ENCODE measurements at places on chromosomes 2 and 18. TPM values are rescaled to one million over a fixed set of nuclear protein-coding genes. Genes with fewer than 3 reads are reported as not detected.

SLC25A52 gene
- not detected for total RNA-seq

ABHD1 gene
- 0.27 TPM for total RNA-seq

TLX2 gene
- total RNA-seq, result not detected

RANBP2 gene
- 34.8 TPM for total RNA-seq

SERPINB11 gene
- total RNA-seq, result not detected

DLX1 gene
- total RNA-seq, result not detected

- peaks cover 24% of the 10 kb centered on the region for H3K36me3 ChIP-seq
- no peak overlapping the region for H3K4me3 ChIP-seq
- no peak for DNase-seq
- H3K27ac ChIP-seq, result peak overlapping the region; percentile 23
- H3K4me1 ChIP-seq, result no peaks in the 10 kb centered on the region
Observed at GRCh38 chr18:2908946-2909335, 62.1 kb downstream of the EMILIN2 start.

- no peak for DNase-seq
- no peak overlapping the region for H3K27ac ChIP-seq
- no peaks in the 10 kb centered on the region for H3K4me1 ChIP-seq
- no peaks in the 10 kb centered on the region for H3K27me3 ChIP-seq
- H3K36me3 ChIP-seq, result no peaks in the 10 kb centered on the region
Observed at GRCh38 chr2:235808366-235808765, 314.5 kb downstream of the AGAP1 start.

DNA sequence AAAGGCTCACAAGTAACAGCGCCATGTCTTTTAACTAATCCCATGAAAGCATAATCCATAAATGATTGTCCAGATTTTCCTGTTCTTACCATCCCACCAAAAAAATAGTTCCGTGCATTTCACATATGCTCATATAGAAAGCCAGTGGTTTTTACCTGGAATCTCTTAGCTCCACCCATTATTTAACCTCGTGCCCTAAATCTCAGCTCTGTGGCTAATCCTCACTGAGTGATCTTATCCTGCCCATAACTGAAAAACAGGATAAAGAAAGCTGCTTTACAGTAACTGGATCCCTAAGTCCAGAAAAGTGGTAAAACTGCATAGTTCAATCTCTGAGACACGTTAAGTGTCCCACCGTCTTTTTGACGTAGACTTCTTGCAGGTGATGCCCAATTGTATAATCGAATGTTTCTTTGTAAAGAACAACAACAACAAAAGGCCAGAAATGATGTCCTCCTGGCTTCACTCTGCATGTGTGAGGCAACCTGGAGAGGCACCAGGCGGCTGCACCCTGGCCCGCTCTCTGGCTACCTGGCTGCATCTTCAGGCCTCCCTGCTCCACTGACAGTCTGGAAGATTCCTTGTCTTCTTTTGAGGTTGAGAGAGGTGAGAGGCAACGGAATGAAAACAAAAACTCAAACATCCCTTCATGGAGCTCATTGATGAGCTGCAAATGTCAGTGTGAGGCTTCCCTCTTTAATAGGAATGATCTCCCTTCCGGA, 38.6 kb downstream of the FEZ2 start:
- peaks cover 4% of the 10 kb centered on the region for H3K4me1 ChIP-seq
- DNase-seq, result no peak
- peaks cover 4% of the 10 kb centered on the region for H3K36me3 ChIP-seq
- no peak overlapping the region for H3K4me3 ChIP-seq
- H3K27me3 ChIP-seq, result no peaks in the 10 kb centered on the region

GRCh38 chr2:233416199-233416598, 61.9 kb downstream of the DGKD start:
- no peaks in the 10 kb centered on the region for H3K36me3 ChIP-seq
- H3K27me3 ChIP-seq, result no peaks in the 10 kb centered on the region
- no peak overlapping the region for H3K27ac ChIP-seq
- no peak for DNase-seq
- H3K4me1 ChIP-seq, result peaks cover 24% of the 10 kb centered on the region
- no peak overlapping the region for H3K4me3 ChIP-seq

DNA sequence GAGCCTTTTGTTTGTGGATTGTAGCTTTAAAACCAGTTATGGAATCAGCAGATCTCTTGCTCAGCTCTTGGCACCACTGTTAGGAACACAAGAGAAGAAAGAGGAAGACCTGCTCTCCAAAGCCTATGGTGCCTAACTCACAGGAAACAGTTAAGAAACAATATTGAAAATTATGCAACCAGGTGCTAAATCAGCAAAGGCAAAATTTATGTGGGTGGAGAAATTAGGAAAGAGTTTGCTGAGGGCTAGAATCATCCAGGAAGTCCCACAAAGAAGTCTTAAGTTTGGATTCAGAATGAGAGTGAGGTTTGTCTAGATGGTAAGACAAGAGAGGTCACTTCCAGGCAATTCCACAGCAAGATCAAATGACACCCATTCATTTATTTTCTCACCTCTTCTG, 49.4 kb downstream of the AOX1 start:
- no peak overlapping the region for H3K27ac ChIP-seq
- H3K36me3 ChIP-seq, result no peaks in the 10 kb centered on the region
- no peaks in the 10 kb centered on the region for H3K4me1 ChIP-seq
- no peaks in the 10 kb centered on the region for H3K27me3 ChIP-seq

DNA sequence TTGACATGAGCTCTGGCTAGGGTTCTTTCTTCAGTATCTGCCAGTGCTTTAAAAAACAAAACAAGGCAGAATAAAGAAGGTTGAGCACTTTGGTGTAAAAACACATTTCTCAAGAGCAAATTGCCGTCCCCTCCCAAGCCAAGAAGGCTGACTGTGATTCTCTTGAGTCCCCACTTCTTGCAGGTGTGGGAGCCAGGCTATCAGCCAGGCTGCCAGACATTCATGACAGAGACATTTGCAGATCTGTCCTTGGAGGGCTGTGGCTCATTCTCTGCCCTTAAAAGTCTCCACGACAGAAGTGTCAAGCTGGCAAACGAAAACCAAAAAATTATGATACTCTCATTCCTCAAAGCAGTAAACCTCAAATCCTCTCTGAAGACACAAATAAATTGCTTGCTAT, 749.3 kb upstream of the HS6ST1 start:
- H3K27ac ChIP-seq, result no peak overlapping the region
- H3K36me3 ChIP-seq, result no peaks in the 10 kb centered on the region
- H3K4me1 ChIP-seq, result peaks cover 4% of the 10 kb centered on the region
- H3K27me3 ChIP-seq, result no peaks in the 10 kb centered on the region

DNA sequence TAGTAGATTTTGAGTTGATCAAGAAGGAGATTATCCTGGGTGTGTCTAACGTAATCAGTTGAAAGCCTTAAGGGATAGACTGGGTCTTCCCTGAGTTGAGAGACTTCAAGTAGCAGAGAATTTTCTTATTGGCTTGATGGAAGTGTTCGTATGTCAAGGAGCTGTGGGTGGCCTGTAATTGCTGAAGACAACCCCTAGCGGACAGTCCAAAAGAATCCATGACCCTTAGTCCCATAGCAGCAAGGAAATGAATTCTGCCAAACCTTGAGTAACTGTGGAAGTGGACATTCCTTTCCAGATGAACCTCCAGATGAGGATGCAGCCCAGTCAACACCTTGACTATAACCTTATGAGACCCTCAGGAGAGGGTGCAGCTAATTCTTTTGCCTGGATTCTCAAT, 786.3 kb downstream of the SOCS6 start:
- no peak overlapping the region for H3K27ac ChIP-seq
- H3K36me3 ChIP-seq, result no peaks in the 10 kb centered on the region
- no peaks in the 10 kb centered on the region for H3K4me1 ChIP-seq
- DNase-seq, result no peak

DNA sequence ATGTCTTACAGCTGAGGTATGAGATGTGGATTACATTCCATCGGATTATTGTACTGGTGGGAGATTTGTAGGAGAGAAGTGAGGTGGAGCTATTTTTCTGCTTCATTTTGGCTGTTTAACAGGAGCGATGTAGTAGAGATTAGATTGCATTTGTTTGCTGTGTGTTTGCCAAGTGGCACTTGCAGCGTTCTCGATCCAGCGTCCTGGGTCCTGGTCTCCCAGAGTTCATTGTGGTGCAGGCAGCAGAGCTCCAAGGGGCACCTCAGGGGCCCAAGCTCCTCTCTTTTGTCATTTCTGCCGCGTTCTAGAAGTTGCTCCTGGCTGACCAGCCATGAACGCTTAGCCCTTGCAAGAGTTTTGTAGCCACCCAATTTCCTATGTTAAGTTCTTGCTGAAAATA, 210.1 kb upstream of the APCDD1 start:
- no peaks in the 10 kb centered on the region for H3K27me3 ChIP-seq
- H3K4me1 ChIP-seq, result peaks cover 15% of the 10 kb centered on the region
- H3K27ac ChIP-seq, result no peak overlapping the region
- DNase-seq, result no peak

DNA sequence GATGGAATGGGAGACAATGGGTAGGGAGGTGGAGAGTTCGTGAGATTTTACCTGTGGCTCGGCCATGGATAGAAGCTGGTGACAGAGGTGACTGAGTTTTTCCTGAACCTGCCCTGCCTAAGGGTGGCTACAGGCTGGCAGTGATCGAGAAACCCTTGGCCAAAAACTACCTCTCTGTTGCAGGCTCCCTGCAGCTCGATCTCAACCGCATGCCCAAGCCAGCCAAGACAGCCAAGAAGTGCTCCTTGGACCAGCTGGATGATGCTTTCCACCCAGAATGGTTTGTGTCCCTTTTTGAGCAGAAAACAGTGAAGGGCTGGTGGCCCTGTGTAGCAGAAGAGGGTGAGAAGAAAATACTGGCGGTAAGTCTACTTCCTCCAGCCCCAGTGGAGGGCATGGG, 225.5 kb downstream of the DYSF start:
- no peaks in the 10 kb centered on the region for H3K4me1 ChIP-seq
- H3K36me3 ChIP-seq, result peaks cover 6% of the 10 kb centered on the region
- no peaks in the 10 kb centered on the region for H3K27me3 ChIP-seq
- no peak overlapping the region for H3K27ac ChIP-seq
- no peak overlapping the region for H3K4me3 ChIP-seq

DNA sequence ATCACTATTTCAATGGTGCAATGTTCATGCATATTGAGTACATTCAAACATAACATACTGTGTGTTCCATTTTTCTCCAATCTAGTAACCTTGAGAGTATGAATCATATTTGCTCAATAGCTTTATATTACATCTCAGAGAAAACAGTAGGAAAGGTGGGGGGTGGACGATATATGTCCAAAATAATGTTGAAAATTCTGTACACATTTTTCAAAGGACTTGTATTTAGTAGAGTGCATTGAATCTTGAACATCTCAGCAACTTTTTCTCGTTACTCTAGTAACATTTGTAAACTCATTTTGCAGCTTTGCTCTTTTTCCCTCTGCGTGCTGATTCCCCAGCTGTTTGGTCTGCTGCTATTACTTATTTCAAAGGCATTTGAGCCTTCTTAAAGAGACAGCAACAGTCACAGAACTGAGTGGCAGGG, 1487.0 kb downstream of the LRP1B start:
- H3K4me1 ChIP-seq, result no peaks in the 10 kb centered on the region
- H3K27me3 ChIP-seq, result no peaks in the 10 kb centered on the region
- no peak overlapping the region for H3K27ac ChIP-seq
- no peak overlapping the region for H3K4me3 ChIP-seq
- no peaks in the 10 kb centered on the region for H3K36me3 ChIP-seq

DNA sequence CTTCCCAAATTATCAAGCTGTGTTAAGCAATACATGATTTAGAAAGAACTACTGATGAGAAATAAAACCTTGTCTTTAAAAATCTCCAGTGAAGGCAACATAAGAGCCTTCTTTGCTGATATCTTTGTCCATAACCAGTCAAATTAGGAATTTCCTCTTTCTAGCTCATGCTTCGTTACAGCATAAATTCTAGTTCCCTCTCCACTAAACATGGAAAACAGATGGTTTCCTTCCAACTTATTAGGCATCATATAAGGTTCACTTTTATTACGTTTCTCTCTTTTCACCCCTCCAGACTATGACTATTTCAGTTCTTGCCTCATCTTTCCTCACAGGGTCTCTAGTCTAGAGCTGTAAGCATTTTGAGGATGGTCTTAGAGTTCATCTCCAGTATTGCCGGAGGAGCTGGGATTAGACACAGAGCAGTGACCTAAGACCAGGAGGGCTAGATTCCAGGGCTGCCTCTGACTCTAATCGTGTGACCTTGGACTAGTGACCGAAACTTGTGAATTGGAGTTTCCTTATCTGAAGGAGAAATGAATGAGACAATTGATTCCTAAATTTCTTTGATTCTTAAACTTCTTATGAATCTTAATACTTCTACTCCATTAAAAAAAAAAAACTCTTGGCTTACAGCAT, 195.5 kb upstream of the APCDD1 start:
- H3K36me3 ChIP-seq, result no peaks in the 10 kb centered on the region
- no peak for DNase-seq
- H3K27me3 ChIP-seq, result no peaks in the 10 kb centered on the region

DNA sequence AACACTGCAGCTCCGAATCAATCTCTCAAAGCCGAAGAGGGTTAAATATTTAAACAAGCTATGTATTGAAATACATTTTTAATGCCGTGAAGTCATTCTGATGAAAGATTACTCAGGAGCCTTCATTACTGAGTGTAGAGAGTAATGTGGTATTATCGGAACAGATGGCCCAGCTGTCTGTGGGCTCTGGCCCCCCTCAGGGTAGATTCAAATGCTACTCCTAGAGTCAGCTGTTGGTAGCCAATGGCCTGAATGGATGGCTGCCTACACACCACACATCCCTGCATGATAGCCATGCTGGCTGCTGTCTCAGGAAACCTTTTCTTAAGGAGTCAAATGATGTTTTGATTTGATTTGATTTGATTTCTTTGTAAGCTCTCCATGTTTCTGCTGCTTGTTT, 732.3 kb upstream of the CELF4 start:
- H3K27ac ChIP-seq, result no peak overlapping the region
- no peak overlapping the region for H3K4me3 ChIP-seq
- DNase-seq, result no peak
- H3K27me3 ChIP-seq, result no peaks in the 10 kb centered on the region

DNA sequence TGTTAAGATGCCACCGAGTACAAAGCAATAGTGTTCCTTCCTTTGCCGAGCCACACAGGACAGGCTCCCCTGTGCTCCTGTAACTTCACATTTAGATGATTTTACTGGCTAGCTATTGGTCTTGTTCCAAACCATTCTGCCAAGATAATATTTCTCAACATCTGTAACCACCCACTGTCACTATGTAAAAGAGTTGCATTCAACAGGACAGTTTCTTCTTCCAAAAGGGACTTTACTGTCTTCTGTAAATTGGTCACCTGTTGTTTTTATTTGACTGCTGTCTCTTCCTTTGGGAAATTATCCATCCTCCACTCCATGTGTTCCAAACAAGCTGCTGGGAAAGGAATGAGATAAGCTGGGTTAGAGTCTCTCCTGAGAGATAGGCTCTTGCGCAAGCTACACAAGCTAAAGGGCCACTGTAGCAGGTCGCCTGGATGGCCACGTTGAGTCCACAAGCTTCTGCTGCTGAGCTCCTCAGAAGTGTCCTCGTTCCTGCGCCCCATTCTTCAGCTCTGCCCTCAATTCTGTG, 14.4 kb upstream of the BZW1 start:
- no peaks in the 10 kb centered on the region for H3K36me3 ChIP-seq
- H3K27ac ChIP-seq, result no peak overlapping the region
- H3K4me1 ChIP-seq, result no peaks in the 10 kb centered on the region
- H3K27me3 ChIP-seq, result no peaks in the 10 kb centered on the region
- no peak overlapping the region for H3K4me3 ChIP-seq
- DNase-seq, result peak; percentile 64

All from cardiac muscle cell (in vitro differentiated cells and primary cell).